NCI-H187 treated with DMSO at 0.1 percent for 48 hours (cell line): ENCODE measurements at places on chromosomes 7 and 10.

DNA sequence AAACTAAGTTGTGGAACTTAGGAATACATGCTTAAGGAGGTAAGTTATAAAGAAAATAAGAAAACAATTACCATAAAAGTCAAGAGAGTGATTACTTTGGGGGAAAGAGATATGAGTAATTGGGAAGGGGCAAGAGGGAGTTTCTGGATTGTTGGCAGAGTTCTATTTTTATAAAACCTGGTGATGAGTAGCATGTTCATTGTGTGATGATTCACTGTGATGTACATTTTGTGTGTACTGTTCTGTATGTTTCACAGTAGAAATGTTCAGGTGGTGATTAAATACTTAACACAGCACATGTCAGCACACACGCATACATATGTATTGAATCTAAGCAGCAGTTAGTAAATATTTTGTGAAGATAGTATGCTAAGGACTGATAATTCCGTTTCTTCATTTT is 9.7 kb upstream of the OIT3 start:
- DNase-seq = no peak

DNA sequence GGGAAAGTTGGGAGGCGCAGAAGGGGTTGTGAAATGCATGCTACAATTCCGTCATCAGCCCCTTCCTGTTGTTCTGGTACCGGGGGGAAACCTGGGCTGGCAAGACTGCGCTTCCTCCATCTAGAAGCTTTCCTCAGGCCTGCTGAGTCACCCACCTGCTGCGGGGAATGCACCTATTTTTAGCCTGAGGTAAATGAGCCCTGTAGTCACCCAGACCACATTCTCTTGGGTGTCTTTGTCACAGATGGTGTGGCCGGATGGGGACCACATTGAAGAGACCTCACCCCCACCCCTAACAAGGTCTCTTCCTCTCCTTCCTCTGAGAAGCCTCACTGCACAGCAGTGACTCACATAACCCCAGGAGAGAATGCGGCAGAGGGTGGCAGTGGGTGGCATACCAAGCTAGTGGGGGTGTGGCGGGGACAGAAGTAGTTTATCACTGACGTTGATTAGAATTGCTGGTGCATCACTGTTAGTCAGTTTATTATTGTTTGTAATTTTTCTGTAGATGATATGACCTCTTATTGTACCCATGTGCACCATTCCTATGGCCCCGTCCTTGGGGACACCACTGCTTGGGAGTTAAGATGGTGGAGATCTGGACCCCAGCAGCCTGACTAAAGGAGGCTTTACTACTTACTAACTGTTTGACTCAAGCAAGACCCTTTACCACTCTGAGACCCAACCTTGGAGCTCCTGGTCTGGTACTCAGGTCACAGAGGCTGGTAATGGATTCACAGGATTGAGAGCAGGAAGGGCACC is 83.0 kb upstream of the DUSP5 start:
- no peak for DNase-seq

DNA sequence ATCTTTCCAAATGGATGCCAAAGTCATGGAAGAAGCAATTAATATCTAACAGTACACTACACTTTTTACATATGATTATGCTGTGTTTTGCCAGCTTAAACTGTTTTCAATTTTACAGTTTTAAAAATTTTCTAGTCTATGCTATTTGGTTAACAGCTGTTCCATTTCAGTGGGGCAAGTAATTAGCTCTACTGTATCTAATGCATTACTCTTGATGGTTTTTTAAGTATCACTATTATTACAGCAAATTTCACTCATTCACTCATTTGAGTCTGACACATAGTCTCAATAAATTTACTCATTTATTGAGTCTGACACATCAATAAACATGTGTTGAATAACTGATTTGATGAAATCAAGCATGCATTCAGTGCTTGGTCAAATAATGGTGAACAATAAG is 155.8 kb downstream of the RNF133 start:
- DNase-seq = no peak

- no peak for DNase-seq
These were observed 178.2 kb downstream of the SLC25A13 start for GRCh38 chr7:96143495-96144259.

- no peak for DNase-seq
These were observed 67.4 kb upstream of the PPP1R3C start for GRCh38 chr10:91700273-91700672.

- no peak for DNase-seq
These were observed 898.6 kb downstream of the LRMDA start for GRCh38 chr10:76329891-76330575.

DNA sequence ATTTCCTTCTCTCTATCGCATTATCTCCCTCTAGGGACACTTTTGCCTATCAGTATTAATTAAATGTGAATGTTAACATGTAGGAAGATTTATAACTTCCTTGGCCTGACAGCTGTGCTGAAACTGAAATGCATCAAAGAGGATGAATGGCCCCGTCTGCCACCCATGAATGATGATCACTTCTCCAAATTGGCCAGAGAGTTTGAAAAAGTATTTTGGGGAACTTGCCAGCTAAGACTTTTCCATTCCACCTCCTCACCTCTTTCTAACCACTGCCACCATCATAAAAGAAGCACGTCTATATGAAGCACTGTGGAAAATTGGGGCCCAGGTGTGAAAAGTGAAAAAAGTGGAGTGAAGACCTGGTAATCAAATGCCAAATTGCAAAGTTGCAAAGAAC is 25.4 kb upstream of the ST8SIA6 start:
- no peak for DNase-seq

- DNase-seq = no peak
These were observed 18.0 kb downstream of the NDUFB2 start for GRCh38 chr7:140714331-140715040.

DNA sequence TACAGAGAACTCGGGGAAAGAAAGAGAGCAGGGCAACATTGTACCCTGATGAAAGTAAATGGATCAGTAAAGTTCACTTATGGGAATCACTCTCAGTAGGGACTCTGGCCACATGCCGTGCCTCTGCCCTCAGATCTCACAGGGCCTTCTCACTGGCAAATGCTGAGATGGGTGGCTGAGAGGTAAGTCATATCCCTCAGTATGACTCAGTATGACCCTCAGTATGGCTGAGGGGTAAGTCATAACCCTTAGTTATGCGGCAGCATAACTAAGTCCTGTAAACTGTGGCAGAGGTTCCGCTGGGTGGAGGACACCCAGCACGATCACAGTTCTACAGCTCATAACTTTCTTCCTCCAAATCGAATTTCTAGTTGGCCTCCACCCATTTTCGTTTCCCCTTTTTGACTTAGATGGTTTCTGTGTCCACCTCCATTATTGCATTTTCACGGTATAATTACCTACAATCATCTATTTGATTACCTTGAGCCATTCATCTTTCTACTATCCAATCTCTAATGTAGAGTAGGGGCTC is 26.5 kb upstream of the WNT16 start:
- no peak for DNase-seq

DNA sequence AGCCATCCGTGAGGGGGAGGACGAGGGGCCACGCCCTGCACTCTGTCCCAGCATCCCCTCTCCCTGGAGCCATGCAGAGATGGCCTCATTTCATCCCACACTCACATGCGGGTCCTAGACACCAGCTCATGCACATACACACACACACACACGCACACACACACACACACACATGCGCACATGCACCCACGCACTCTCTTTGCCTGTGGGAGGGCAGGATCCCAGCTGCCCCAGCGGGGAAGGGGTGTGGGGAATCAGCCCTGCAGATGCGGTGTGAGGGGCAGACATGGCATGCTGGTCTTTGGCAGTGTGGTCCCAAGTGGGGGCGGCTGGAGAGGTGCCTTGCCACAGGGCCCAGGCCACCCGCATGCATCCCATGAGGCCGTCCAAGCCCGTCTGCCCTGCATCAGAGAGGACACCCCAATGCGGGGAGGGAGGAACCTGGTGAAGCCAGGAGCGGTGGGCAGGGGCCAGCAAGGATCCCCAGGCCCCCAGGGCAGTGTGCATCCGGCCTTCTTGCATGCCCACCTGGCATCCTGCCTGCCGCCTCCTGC is 68.1 kb downstream of the LHPP start:
- DNase-seq = no peak

GRCh38 chr7:73833251-73833919 is 2.6 kb downstream of the CLDN4 start:
- no peak for DNase-seq

DNA sequence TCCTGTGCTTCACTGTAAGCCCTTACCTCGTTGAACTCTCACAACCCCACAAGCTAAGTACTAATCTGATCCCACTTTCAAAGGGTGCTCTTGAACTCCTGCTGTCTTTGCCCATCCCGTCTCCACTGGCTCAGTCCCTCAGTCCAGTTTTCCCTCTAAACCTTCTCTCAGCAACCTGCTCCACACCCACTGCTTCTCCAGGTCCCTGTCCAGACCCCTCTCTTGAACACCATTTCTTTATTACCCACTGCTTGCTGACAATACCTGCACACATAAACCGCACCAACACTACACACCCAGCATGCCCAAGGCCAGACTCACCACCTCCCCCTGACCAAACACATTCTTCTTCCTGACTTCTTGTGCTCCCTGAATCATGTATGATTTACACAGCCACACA is 343.3 kb downstream of the GRID1 start:
- DNase-seq = no peak

DNA sequence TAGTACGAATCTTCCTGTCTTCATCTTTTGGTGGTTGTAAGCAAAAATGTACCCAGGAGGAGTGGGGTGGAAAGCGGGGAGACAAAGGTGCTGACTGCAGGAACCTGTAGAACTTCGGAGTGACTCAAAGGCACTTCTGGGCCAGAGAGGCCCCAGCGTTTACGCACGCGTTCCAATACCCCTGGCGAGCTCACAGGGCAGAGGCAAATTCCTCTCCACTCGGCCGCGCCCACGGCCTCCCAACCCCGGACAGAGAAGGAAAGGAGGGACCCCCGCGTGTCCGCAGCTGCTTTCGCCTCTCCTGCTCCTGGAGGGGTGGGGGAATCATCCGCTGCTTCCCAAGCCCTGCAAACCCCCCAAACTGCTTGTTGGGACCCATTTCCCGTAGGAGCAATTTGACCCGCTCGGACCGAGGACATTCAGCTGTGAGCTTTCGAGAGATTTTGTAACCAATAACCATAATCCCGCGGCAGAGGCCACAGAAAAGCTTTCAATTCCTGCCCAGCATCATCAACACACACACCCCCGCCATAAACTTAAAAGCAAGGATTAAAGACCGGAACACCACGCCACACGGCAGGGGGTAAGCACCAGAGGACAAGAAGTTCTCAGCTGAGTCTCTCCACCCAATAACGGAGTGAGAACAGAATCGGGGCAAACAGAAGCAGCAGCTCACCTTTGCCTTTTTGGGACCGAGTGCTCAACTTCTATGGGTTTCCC is 2.3 kb downstream of the IGF2BP3 start:
- DNase-seq = no peak

DNA sequence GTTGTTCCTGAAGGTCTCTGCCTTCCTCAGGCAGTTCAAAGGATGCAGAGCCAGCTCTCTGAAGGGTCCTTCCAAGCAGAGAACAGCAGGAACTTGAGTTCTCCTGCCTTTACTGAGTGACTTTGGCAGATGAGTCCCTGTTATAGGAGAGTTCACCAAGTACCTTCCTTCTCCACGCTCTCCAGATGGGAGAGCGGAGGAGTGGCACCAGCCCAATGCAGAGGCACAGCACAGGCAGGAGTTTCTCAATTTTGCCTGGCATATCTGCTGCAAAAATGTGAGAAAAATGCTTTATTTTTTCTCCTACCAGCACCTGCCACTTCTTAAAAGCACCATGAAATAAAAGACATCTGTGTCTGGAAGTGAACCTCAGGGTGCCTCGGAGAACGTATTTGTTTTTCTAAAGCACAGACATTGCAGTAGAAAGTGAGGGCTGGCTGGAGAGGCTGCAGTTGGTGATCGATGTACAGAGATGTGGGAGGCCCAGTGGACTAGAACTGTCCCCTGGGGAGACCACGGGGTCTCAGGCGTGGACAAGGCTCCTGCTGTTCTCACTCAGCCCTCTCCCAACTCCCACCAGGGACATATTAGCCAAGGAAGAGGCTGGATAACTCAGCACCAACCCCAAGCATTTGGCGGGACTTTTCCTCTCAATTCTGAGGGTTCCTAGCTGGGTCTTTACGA is 174.5 kb downstream of the WDR37 start:
- DNase-seq = no peak

GRCh38 chr7:23685731-23686130 is 5.7 kb downstream of the FAM221A start:
- DNase-seq = no peak

GRCh38 chr10:120905268-120905667 is 54.1 kb downstream of the WDR11 start:
- DNase-seq = no peak

DNA sequence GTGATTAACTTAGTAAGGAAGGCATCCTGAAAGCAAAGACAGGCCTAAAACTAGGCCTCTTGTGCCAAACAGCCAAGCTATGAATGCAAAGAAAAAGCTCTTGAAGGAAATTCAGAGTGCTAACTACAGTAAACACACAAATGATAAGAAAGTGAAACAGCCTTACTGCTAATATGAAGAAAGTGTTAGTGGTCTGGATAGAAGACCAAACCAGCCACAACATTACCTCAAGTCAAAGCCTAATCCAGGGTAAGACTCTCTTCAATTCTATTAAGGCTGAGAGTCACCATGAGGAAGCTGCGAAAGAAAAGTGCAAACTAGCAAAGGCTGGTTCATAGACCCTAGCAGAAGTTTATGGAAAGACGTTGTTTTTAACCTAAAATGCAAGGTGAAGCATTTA is 66.0 kb downstream of the IPMK start:
- no peak for DNase-seq

DNA sequence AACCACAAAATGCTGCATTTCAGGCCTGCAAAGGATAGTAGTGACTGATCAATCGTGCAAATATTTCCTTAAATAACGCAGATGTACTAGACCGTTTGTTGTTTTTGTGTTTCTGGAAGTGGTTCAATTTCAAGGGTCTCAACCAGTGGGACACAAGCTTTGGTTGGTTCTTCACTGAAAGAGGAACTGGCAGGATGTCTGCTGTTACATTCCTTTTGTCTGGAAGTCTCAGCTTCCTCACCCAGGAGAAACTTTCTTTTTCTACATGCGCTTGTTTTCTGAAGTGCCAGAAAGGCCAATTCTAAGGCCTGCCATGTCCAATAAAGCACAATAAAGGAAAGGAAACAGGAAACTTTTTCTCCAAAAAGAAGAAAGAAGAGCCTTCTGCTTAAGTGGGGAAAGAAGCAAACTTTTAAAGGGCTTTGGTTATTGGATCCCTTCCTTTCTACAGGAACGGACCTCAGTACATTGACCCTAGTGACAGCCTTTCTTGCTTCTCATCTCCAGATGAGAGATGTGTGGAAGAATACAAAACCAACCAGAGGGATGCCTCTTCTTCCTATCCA is 4.1 kb downstream of the DKK1 start:
- DNase-seq = no peak
